ENCODE measurements at places on chromosomes 6 and 20.
A peak's percentile ranks its signal among the peaks of the same experiment; 100 is the strongest.

GRCh38 chr6:107458672-107459282 lies 587 bp downstream of the PDSS2 start:
- DNase-seq = peak; percentile 7

GRCh38 chr6:7916959-7917358 lies 6.4 kb upstream of the TXNDC5 start:
- DNase-seq = no peak

DNA sequence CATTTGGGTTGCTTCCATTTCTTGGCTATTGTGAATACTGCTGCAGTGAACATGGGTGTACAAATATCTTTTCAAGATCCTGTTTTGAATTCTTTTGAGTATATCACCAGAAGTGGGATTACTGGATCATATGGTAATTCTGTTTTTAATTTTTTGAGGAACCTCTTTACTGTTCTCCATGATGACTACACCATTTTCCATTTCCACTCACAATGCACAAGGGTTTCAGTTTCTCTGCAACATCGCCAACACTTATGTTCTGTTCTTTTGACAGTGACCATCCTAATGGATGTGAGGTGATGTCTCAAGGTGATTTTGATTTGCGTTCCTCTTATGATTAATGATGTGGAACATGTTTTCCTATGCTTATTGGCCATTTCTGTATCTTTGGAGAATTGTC lies 214.4 kb upstream of the ZFP64 start:
- DNase-seq = no peak

DNA sequence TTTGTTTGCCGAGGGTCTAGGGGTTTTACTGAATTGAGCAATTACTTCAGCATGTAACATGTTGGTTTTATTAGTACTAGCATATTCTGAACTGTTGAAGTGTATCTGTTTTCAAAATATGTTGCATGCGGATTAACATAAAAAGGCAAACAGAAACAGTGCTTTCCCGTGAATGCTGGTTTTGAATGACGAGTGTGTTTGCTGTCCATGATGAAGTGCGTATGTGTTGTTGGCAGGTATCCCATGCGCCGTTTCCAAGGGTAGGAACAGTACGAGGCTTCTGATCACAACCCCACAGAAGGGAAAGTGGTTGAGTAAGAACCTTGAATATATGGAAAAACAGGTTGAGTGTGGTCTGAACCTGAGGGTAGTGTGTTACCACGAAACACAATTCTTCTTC lies 232.9 kb downstream of the SAMD5 start:
- DNase-seq = no peak

DNA sequence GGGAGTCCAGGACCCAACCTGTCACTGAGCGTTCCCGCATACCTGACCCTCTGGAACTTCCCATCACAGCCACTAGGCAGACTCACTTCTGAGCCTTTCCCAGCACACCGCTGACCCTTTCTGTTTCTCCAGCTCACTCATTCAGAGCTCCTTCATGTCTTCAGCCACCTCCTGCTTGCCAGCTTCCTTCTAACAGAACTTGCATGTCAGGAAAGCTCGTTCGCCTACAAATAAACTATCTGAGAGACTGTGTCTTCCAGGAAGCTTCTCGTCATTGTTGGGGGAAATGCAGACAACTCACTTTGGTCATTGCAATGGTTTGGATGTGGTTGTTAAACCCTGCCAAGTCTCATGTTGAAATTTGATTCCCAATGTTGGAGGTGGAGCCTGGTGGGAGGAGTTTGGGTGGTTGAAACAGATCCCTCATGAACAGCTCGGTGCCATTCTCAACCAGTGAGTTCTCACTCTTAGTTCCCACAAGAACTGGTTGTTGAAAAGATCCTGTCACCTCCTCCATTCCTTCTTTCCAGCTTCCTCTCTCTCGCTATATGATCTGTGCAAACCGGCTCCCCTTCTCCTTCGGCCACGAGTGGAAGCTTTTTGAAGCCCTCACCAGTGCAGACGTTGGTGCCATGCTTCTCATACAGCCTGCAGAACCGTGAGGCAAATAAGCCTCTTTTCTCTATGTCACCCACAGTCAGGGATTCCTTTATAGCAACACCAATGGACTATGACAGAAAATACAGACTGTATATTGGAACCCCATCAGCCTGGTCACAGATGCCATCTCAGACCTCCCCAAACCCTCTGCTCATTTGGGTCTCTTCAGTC lies 1.4 kb upstream of the MUC21 start:
- DNase-seq = no peak

DNA sequence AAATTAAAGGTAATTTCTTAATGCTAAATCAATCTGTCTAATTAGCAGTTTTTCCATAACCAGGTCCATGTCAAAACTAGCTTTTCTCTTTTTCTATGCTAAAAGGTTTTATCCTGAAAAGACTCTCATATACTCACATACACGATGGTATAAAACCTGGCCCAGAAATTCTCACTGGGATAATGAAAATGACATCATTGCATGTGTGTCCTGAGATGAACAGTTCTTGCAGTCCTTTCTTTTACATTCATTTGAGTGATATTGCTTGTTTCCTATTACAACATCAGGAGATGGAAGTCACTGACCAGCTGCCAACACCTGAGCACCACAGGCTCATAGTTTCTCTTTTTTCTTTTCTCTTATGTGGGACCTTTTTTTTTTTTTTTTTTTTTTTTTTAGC lies 7.9 kb upstream of the PRELID3B start:
- no peak for DNase-seq

DNA sequence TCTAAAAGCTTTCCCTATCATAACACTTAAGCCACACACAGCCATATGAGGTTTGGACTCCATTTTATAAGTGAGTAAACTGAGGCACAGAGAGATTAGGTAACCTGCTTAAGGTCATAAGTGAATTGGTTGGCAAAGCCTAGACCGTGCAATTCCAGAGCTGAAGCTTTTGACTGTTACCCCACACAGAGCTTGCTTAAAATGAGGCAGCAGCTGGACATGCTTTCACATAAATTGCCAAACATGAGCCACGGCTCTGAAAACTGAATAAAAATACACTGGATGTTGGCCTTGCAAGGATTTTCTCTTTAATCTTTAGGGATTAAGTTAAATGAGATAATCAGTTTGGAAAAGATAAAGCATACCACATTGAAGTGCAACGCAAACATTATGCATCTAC lies 2.5 kb downstream of the RIPOR2 start:
- DNase-seq = no peak

DNA sequence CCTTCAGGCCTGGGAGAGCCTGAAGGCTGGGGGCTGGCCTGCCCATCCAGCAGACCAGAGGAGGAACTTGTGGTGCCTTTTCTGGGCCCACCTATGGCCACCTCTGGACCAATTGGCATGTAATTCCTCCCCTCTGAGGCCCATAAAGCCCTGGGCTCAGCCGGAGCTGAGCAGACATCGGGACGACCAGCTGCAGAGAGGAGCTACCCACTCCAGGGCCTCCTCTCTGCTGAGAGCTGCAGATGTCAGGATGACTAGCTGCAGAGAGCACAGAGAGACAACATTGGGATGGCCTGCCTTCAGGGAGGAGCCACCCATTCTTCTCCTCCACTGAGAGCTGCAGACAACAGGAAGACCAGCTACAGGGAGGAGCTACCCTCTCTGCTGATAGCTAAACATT lies 370.1 kb downstream of the CD83 start:
- no peak for DNase-seq

- no peak for DNase-seq
These were observed 12.4 kb upstream of the SCGN start for GRCh38 chr6:25639653-25640052.

DNA sequence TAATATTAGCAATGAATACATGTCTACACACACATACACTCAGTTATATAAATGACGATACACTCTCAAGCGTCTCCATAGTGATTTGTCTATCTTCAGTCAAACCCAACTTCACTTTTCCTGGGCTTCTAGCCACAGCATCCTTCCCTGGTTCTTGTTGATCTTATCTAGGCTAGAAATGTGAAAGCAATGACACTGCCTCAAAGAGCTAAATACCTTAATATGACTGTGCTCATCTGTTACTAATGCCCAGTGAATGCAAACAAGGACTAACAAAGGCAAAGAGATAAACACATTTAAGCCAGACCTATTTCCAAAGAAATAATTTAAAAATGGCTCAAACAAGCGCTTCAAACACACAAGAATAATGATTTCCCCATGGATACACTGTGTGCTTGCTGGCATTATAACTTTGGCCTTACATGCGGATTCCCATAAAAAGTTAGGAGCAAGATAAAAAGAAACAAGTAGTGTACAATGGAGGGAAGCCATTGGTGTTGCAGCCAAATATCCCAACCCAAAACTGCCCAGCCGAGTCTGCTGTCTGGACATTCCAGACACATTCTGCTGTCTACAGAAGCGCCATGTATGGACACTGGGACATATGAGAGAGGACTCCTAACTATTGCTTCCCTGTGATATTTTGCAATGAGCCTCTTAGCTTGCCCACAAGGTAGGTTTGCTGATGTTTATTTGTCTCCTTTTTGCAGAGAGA lies 19.5 kb upstream of the DAAM2 start:
- no peak for DNase-seq

DNA sequence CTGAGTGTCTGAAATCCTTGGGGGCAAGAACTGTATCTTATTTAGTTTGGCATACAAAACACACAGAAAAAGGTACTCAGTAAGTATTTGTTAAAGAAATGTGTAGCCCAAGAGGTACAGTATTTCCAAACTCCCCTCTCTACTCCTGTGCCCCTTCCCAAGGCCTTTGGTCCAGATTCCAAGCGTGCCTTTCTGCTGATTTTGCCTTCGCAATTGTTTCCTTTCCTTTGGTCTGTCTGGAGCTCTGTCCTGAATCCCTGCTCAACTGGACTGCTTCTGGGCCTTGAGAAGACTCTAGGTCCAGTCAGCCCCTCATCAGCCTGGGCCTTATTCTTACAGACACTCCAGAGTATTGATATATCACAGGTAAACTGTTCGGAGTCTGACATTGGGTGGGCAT lies 122.2 kb upstream of the SYNCRIP start:
- no peak for DNase-seq

DNA sequence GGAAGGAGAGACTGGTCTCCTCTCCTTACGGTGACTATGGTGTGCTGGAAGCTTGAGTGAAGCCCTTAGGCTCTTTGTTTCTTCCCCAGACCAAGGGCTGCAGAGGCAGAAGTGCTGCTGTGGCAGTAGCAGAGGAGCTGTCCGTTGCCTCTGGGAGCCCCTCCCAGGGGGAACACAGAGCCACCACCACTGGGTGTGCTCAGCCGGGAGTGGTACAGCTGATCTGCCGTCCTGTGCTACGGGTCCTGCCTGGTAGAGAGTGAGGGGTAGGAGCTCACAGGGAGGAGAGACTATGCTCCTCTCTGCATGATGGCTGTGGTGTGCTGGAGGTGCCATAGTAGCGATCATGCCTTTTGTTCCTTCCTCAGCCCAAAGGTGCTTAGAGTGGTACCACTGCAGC lies 318.7 kb downstream of the DOK5 start:
- DNase-seq = no peak

- no peak for DNase-seq
These were observed 24.6 kb upstream of the ID4 start for GRCh38 chr6:19812512-19813119.

GRCh38 chr6:167452338-167453081 lies 127.6 kb downstream of the TTLL2 start:
- no peak for DNase-seq

GRCh38 chr6:33755070-33755869 lies 8.6 kb upstream of the IP6K3 start:
- DNase-seq = no peak

DNA sequence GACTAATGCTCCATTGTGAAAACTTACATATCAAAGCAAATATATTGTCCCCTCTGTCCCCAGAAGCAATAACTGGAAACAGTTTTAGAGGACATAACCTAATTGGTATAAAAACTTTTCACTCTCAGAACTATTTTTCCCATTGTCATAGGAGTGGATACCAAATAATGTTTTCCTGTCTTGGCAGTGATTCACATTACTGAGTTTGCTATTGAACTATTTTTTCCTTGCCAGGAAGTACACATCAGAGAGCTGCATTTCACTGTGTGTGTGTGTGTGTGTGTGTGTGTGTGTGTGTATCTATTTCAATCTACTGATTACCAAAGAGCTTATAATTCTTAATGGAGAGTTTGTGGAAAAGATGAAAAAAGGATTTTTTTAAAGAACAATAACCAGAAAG lies 45.4 kb downstream of the AKAP12 start:
- no peak for DNase-seq

Data from stimulated activated CD8-positive, alpha-beta memory T cell treated with anti-CD3 and anti-CD28 coated beads, Interleukin-4, amount 100 ng/mL, for 24 hours (primary cell).